Activated CD8-positive, alpha-beta memory T cell treated with anti-CD3 and anti-CD28 coated beads, Interleukin-2, amount 10 ng/mL, durations not matched to agents 7 days and 5 days (primary cell): ENCODE measurements at places on chromosomes 4 and X. TPM values are rescaled to one million over a fixed set of nuclear protein-coding genes. Genes with fewer than 3 reads are reported as not detected.

GRCh38 chr4:180757927-180758326 lies 1485.3 kb upstream of the TENM3 start:
- H3K27ac ChIP-seq, result no peak overlapping the region
- no peaks in the 10 kb centered on the region for H3K27me3 ChIP-seq
- no peaks in the 10 kb centered on the region for H3K36me3 ChIP-seq
- H3K4me3 ChIP-seq, result no peak overlapping the region

- H3K36me3 ChIP-seq, result peaks cover 13% of the 10 kb centered on the region
- H3K4me1 ChIP-seq, result peaks cover 27% of the 10 kb centered on the region
These were observed 75.6 kb upstream of the FAM9C start for GRCh38 chrX:13120017-13120416.

GRCh38 chrX:20670611-20671010 lies 403.9 kb upstream of the RPS6KA3 start:
- no peak for DNase-seq
- H3K27me3 ChIP-seq, result no peaks in the 10 kb centered on the region
- no peak overlapping the region for H3K4me3 ChIP-seq
- H3K27ac ChIP-seq, result no peak overlapping the region
- H3K36me3 ChIP-seq, result no peaks in the 10 kb centered on the region
- no peaks in the 10 kb centered on the region for H3K4me1 ChIP-seq

GRCh38 chr4:113788888-113789287 lies 27.4 kb upstream of the CAMK2D start:
- peaks cover 2% of the 10 kb centered on the region for H3K4me1 ChIP-seq
- no peaks in the 10 kb centered on the region for H3K27me3 ChIP-seq
- H3K4me3 ChIP-seq, result no peak overlapping the region
- H3K36me3 ChIP-seq, result peaks cover 4% of the 10 kb centered on the region
- no peak for DNase-seq

NLRP2B gene
- total RNA-seq, result not detected

FREM3 gene
- total RNA-seq, result not detected
